H9 (cell line): ENCODE measurements at places on chromosomes 5 and 9.
A peak's percentile ranks its signal among the peaks of the same experiment; 100 is the strongest.

- no peak for DNase-seq
Observed at GRCh38 chr9:111253742-111254437, 76.1 kb downstream of the OR2K2 start.

GRCh38 chr5:80714570-80715298 lies 60.0 kb upstream of the DHFR start:
- DNase-seq: no peak

- peak; percentile 90 for DNase-seq
Observed at GRCh38 chr9:98790842-98791607, 5.3 kb downstream of the ANKS6 start.

- no peak for DNase-seq
Observed at GRCh38 chr5:103474677-103475076, 87.9 kb downstream of the NUDT12 start.

DNA sequence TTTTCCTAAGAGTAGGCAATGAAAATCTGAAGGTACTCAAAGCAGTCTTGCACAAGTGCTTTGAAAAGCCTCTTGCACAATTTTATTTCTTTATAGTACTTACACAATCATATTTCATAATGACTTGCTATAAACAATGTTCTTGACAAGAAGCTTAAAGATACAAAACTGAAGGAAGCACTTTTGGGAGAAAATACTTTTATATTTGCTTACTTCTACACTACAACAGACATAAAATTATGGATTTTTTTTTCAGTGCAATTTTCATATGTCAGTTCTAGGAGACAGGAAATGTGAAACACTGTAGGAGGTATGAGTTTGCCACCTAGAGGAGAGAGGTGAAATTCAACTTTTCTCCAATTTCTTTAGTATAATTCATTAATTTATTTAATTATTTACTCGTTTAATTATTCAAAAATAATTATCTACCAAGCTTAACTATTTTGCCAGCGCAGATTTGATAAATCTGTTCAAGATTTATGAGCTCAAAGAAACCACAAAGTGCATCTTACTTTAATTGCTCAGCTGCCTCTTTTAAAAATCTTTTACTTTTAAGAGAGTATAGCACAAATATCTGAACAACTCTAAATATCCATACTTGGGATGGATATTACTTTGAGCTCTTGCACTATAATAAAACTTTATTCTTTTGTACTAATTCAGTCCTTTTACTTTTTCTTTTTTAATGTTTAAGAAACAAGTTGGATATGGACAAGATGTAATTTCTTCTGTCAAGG lies 29.0 kb upstream of the CDKN2B start:
- no peak for DNase-seq

DNA sequence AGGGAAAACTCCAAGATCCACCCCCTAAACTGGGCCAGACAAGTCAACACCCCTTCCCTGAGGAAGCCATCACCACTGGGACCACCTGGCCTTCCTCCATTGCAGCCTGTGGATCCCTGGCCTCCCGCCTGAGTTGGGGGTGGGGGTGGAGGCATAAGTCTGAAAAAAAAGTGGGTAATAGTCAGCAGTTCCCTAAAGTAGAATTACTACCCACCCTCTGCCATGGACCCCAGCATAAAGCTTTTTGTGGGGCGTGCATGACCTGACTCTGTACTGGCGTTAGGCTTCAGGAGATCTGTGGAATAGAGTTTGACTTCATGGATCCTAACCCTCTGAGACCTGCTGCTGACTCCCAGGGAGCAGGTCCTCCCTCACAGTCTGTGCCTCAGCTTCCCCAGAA lies 2.0 kb upstream of the CXXC5 start:
- no peak for DNase-seq

- DNase-seq: no peak
Observed at GRCh38 chr9:18010492-18010891, 431.6 kb downstream of the SH3GL2 start.

DNA sequence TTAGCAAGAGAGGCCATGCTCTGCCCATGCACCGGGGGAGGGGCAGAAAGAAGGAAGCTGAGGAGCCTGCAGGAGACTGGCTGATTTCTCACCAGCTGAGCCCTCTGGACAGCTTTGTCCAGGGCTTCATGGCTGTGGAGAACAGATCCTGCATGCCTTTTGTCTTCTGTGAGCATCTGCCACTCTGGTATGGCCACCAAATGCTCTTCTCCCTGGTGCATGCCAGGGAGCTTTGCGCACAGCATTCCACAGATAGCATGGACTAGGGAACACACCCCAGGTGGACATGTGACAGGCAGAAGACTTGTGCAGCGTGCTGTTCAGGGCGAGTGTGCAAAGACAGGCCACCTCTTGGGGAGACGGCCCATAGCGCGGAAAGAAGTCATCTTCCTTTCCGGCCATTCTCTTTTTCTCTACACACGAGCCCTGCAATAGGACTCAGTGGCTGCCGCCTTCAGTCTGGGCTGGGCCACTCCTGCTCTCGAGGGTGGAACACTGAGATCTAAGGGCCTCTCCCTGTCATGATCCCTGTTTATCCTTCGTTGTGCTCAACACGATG lies 56.7 kb downstream of the GADD45G start:
- DNase-seq: no peak

- no peak for DNase-seq
Observed at GRCh38 chr5:1985781-1986180, 103.1 kb upstream of the IRX4 start.

DNA sequence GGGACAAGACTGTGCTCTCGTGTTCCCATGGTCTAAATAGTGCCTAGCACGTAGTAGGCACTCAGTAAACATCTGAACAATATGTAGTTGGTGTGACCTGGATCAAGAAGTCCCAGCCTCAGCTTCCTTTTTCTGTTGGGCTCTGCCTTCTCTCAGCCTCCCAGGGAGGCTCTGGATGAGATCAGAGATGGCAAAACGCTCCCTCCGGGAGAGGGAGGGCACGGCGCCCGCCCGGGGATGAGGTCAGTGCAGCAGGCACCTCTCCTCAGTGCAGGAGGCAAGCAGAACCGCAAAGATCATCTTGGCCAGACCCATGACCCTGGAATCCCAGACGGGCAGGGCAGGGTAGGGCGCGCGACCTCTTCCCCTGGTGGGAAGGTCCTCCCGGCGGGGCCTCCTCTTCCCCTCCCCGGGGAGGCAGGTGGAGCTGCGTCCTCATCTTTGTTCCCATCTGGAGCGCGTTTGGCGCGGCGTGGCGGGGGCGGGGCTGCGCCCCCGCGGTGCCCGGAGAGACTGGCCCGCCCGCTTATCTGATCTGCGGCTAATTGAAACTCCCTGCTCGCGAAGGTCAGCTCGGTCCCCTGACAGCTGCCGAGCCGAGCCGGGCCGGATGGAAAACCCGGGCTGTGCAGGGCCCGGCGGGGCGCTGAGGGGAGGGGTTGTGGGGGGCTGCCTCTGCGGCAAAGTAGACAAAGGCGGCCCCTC lies 60.9 kb downstream of the CXXC5 start:
- no peak for DNase-seq

DNA sequence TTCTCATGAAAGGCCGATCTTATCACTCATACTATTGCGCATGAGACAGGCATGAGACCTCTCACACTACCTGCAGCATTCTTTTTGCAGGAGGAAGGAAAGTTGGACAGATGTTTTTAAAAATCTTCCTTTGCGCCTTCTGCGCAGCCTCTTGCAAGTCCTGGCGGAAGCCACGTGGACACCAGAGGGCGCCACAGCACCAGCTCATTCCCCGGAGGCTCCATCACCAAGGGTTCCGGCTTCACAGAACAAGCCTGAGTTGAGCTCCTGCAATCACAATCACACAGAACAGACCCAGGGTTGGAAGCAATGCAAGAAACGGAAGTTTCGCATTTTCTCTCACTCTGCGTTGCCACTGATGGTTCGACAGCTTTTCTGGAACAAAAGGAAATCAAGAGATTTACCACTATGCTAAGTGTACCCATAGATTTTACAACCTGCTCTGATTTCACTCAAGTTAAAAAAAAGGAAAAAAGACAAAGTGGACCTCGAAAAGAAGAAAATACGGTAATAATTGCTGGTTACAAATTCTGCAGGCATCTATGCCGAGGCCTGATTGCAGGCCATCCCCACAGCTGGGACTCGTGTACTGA lies 304.7 kb upstream of the MSX2 start:
- peak; percentile 94 for DNase-seq

DNA sequence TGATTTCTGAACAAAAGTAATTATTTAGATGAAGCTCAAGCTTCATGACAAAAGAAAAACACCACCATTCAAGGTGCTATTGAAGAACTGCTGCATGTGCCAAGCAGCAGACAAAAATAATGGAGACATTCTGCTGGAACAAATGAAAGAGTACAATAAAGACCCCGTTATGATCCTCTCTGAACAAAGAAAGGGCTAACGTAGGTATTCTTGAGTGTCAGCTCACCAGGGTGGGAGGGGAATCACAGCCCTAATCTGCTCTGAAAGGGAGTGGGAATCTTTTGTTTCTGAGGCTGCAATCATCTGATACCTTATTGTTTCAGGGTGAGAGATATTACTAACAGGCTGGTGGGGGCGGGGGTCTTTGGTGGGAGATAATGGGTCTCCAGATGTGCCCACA lies 15.4 kb downstream of the CEMIP2 start:
- no peak for DNase-seq

- no peak for DNase-seq
Observed at GRCh38 chr9:110217656-110218099, 9.7 kb upstream of the C9orf152 start.
